ENCODE measurements at places on chromosomes 6 and 20. TPM values are rescaled to one million over a fixed set of nuclear protein-coding genes. Genes with fewer than 3 reads are reported as not detected.

DNA sequence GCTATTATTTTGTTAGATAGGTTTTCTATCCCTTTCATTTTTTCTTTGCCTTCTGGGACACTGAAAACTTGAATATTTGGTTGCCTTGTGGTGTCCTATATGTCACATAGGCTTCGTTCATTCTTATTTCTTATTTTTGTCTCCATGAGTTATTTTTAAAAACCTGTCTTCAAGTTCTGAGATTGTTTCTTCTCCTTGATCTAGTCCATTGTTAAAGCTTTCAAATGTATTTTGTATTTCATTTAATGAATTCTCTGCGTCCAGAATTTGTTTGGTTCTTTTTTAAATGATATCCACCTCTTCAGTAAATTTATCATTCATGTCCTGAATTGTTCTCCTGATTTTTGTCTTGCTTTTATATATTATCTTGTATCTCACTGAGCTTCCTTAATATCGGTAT lies 243.2 kb upstream of the BMP2 start:
- H3K4me1 ChIP-seq: no peaks in the 10 kb centered on the region
- no peaks in the 10 kb centered on the region for H3K27me3 ChIP-seq
- no peak for DNase-seq
- H3K27ac ChIP-seq: no peak overlapping the region

- H3K4me1 ChIP-seq: peaks cover 23% of the 10 kb centered on the region
- peaks cover 2% of the 10 kb centered on the region for H3K36me3 ChIP-seq
- no peaks in the 10 kb centered on the region for H3K27me3 ChIP-seq
- peak; percentile 76 for DNase-seq
Observed at GRCh38 chr20:64077094-64077493, 2.2 kb downstream of the RGS19 start.

DNA sequence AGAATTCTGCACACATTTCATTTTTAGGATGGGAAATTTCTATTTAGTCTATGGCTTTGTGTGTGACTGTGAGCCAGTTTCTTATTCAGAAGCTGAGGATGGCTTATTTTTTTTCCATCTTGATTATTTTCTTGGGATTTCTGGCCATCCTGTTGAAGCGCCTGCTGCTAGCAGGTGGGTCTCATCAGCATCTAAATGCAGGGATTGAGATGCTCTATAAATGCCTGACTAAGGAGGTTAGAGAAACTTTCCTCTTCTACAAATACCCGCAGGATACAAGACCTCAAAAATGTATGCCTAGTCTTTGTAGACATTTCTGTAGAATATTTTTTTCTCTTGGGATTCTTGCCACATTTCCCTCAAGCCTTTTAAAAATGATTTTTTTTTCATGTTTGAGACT lies 138.0 kb upstream of the CCN2 start:
- H3K4me1 ChIP-seq: no peaks in the 10 kb centered on the region
- no peaks in the 10 kb centered on the region for H3K27me3 ChIP-seq
- H3K4me3 ChIP-seq: no peak overlapping the region
- H3K36me3 ChIP-seq: no peaks in the 10 kb centered on the region

- H3K4me3 ChIP-seq: no peak overlapping the region
- no peak for DNase-seq
- H3K4me1 ChIP-seq: no peaks in the 10 kb centered on the region
Observed at GRCh38 chr20:47243003-47243402, 113.5 kb downstream of the ZMYND8 start.

DNA sequence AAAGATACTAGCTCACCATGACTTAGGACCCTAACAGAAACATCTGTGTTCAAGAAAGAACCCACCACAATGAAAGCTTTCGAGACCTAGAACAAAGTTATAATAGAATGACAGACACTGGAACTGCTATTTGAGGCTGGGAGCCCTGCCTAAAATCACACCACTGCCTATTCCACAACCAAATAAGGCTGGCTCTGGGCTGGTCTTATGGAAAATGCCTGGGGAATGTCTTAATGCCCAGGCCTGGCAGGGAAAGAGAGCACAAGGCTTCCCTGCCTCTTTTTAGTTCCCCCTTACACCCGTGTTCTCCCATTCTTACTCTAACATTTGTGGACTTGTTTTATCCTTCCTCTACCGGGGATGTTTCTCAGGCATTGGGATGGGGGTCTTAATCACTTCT lies 5.6 kb upstream of the METTL24 start:
- H3K27me3 ChIP-seq: peaks cover 10% of the 10 kb centered on the region
- DNase-seq: no peak
- H3K27ac ChIP-seq: no peak overlapping the region
- no peak overlapping the region for H3K4me3 ChIP-seq

DNA sequence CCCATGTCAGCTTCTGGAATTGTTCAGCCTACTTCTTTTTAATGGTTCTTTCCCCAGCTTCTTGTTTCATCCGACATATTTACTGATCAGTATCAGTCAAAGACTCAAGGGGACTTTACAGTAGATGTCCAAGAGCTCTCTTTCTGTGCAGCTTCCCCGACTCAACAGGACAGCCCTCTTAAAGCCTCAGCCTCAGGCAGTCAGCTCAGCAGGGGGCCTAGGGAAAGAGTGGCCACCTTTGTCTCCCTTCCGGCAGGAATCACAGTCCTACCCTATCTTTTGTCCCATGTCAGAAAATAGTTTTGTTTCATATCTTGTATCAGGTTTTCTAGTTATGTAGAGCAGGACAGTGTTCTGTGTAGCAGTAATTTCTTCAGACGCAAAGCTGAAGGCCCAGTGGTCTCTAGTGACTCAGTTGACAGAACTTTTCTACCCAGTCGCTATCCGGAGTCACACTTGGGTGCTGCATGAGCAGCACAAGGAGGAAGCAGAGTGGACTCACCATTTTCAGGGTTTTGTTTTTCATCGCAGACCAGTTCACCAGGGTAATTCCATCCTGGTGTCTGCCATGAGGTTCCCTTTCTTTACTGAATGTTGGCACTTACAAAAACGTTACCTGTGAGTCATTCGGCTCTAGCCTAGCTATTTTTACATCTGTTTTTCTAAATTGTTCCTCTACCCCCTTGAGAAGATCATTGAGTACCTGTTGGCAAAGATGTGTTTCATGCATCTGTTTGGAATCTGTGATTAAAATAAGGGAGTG lies 47.7 kb downstream of the SPATA2 start:
- no peak for DNase-seq
- H3K27ac ChIP-seq: no peak overlapping the region
- peaks cover 2% of the 10 kb centered on the region for H3K4me1 ChIP-seq
- peaks cover 9% of the 10 kb centered on the region for H3K36me3 ChIP-seq
- no peak overlapping the region for H3K4me3 ChIP-seq

GRCh38 chr6:15534974-15535373 lies 127.9 kb downstream of the DTNBP1 start:
- no peak overlapping the region for H3K27ac ChIP-seq
- no peak for DNase-seq
- H3K4me3 ChIP-seq: no peak overlapping the region
- H3K4me1 ChIP-seq: peaks cover 12% of the 10 kb centered on the region
- H3K36me3 ChIP-seq: peaks cover 16% of the 10 kb centered on the region
- H3K27me3 ChIP-seq: no peaks in the 10 kb centered on the region

- H3K36me3 ChIP-seq: no peaks in the 10 kb centered on the region
- peak; percentile 74 for DNase-seq
- peak overlapping the region; percentile 79 for H3K4me3 ChIP-seq
- no peaks in the 10 kb centered on the region for H3K27me3 ChIP-seq
- peak overlapping the region; percentile 61 for H3K27ac ChIP-seq
Observed at GRCh38 chr6:41732591-41733359, 2.6 kb downstream of the TFEB start.

DNA sequence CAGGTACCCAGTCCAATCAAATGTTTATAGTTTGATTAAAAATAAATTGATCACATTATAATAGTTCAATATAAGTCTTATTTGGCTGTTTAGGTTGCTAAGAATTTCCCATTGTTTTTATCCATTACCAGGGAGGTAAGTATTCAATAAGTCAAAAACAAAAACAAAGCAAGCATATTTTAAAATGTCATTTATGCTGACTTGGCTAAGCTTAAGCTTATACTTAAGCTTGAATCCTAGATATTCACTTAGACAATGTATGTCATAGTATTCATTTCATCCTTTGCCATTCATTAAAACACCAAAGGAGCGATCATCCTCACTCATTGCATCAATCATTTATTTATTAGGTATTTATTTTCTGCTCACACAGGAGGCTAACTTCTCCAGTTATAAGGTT lies 144.9 kb downstream of the PRL start:
- H3K36me3 ChIP-seq: peaks cover under 1% of the 10 kb centered on the region

DNA sequence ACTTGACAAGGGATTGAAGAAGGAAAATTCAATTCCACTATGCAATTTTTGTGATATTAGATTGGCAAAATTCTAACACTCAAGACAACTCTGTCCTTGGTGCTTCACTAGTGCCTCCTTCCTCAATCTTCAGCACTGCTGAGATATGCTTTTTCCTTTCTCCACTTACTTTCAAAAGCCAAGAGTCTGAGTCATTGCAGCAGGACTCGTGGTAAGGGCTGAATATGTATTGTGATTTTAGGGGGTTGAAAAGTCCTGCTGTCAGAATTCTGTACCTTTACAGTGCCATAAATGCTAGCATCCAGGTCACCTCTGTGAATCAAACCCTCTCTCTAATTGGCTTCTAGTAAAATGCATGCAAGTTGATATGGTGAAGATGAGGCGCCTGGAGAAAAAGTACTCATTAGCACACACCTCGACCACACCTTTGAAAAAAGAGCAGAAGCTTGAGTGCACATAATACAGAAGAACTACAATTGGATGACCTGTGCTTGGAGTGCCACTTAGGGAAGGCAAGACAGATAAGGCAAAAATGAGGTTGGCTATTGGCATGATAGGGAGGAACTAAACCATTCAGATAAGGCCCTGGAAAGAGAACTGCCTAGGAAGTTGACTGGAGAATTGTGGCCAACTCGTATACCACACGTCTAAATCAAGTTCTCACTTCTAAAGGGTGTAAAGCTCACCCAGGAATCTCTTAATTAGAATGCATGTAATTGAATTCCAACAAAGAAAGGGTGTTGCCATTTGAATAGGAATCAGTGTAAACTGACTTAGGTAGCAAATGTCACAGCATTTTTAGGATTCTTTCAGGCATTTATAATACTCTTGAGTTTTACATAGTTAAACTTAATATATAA lies 43.6 kb upstream of the FAM83B start:
- no peaks in the 10 kb centered on the region for H3K27me3 ChIP-seq
- H3K4me1 ChIP-seq: no peaks in the 10 kb centered on the region
- no peak overlapping the region for H3K4me3 ChIP-seq
- H3K27ac ChIP-seq: no peak overlapping the region

- peaks cover 4% of the 10 kb centered on the region for H3K36me3 ChIP-seq
- peaks cover 43% of the 10 kb centered on the region for H3K4me1 ChIP-seq
- H3K4me3 ChIP-seq: peak within 1 kb of the TSS; percentile 78
- DNase-seq: peak; percentile 65
Observed at GRCh38 chr6:52577022-52577777, at the start of gene TRAM2. Gene TRAM2 (minus strand): TSS chr6:52577060. CDS start chr6:52576915, 145 bp downstream.

DNA sequence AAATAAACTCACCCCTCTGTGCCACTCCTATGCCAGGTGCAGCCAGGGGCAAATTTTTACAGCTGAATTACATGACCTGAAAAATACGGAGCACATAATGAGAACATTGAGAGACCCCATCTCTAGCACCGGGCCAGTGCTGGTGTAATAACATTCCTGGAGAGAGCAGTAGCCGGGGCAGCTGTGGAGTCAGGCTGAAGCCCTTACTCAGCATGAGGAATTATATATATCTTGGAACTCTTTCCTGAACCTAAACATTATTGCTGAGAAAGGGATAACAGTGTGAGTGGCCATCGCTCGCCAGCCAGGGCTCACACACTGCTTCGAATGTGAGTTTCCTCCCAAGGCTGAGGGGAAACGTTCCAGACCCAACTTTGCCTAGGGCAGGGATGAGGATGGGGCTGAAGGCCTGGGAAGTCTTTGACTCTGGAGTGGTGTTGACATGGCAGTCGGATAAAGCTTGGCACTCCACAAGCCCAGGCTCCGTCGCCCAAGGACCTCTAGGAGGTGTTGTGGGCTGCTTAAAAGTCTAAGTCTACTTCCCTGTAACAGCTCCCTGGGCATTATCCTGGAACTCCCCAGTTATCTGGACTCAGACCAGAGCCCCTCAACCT lies 269.8 kb downstream of the CDC5L start:
- H3K27me3 ChIP-seq: no peaks in the 10 kb centered on the region
- H3K36me3 ChIP-seq: no peaks in the 10 kb centered on the region
- peaks cover 10% of the 10 kb centered on the region for H3K4me1 ChIP-seq
- no peak for DNase-seq
- H3K27ac ChIP-seq: no peak overlapping the region
- H3K4me3 ChIP-seq: no peak overlapping the region

GRCh38 chr6:153013438-153013837 lies 10.9 kb upstream of the MTRF1L start:
- H3K4me3 ChIP-seq: no peak overlapping the region
- no peaks in the 10 kb centered on the region for H3K4me1 ChIP-seq
- H3K36me3 ChIP-seq: no peaks in the 10 kb centered on the region
- DNase-seq: no peak

DNA sequence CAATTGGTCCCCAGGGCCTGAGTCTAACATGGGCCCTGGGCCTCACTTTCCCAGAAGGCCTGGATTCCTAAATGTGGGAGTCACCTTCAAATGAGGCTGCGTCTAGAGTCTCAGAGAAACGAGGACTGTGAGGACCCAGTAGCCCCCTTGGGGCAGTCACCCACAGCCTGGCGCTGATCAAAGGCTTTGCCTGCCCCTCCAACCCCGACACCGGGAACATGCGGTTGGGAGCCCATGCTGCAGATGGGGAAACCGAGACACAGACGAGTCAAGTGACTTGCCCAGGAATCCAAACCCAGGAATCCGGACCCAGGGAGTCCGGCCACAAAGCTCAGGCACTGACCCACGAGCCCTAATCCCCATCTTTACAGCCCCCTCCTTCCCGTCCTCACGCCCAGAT lies 209.7 kb downstream of the PREX1 start:
- H3K36me3 ChIP-seq: no peaks in the 10 kb centered on the region
- peaks cover 4% of the 10 kb centered on the region for H3K4me1 ChIP-seq
- no peak for DNase-seq
- H3K27me3 ChIP-seq: no peaks in the 10 kb centered on the region
- no peak overlapping the region for H3K4me3 ChIP-seq

- no peak for DNase-seq
- no peaks in the 10 kb centered on the region for H3K36me3 ChIP-seq
- no peaks in the 10 kb centered on the region for H3K27me3 ChIP-seq
- no peak overlapping the region for H3K27ac ChIP-seq
Observed at GRCh38 chr6:45951321-45952167, 64.1 kb downstream of the CLIC5 start.

MYLK2 gene
- total RNA-seq: 0.17 TPM

RAB44 gene
- not detected for total RNA-seq

MTFR2 gene
- 19.2 TPM for total RNA-seq

HLA-B gene
- 3,225 TPM for total RNA-seq

PTGIS gene
- total RNA-seq: not detected

Data from activated naive CD4-positive, alpha-beta T cell treated with anti-CD3 and anti-CD28 coated beads for 36 hours (primary cell).